ENCODE measurements at places on chromosomes 7 and 10.
A peak's percentile ranks its signal among the peaks of the same experiment; 100 is the strongest.

- DNase-seq = no peak
Observed at GRCh38 chr10:21278491-21279216, 246.8 kb downstream of the SKIDA1 start.

DNA sequence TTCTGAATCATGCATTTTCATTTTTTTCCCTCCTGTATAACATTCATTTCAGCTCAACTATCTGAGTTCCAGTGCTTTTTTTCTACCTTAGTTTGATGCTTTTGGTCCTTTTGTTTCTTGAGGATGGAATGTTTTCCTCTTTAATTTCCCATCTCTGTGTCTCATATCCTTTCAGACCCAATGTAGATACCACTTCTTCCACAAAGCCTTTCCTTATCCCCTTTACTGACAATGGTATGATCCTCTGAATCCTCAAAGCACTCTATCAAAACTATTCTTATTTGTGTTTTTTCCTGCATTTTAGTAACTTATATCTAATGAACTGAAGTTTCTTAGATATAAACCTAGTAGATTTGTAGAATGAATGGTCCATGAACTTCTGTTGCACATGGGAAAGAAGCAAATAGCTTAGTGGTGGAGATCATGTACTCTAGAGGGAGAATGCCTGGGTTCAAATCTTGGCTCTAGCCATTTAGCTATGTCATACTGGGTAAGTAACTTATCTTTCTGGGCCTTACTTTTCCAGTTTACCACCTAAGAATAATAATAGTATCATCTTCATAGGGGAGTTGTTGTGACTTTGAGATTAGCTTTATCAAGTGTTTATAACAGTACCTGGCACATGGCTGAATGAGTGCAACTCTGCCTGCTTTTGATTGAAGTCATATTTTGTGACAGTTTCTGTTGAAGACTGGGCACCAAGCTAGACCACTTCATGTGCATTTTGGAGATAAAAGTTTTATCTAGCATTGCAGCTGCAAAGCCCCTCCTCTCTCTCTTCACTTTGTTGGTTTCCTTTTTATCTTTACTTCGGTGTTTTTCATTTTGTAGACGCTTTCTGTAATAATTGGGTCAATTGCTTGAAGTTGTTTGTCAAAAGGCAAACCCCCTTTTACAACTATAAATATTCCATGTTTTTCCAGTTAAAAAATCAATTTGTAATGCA lies 18.5 kb downstream of the STAM start:
- no peak for DNase-seq

DNA sequence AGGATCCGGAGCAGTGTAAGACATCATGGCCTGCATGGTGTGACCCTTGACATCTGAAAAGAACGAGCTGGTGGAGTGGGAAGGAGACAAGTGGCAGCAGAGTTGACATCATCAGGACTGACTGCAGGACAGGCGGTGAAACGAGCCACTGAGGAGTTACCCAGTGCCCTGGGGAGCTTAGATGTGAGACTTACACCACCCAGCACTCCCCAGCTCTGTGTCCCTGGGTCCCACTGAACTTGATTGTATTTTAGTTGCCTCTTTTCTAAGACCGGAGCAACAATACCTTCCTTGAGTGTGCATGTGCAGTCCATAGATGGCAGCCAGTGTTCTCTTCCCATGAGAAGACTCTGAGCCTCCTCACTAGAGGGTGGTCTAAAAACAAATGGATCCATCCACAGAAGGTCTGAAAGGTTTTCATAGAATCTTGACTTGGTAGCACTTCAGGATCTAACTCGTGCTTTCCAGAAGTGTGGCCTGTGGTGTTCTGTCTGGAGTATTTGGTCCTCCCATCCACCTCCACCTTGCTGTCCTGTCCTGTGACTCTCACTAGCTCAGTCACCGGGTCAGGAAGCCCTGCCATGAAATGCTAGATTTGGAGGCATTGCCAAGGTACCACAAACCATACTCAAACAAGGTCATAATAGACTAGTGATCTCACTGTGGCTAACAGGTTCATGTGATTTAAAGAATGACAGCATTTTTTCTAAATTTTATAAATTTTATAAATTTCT lies 59.0 kb downstream of the IKZF1 start:
- DNase-seq = peak; percentile 50

DNA sequence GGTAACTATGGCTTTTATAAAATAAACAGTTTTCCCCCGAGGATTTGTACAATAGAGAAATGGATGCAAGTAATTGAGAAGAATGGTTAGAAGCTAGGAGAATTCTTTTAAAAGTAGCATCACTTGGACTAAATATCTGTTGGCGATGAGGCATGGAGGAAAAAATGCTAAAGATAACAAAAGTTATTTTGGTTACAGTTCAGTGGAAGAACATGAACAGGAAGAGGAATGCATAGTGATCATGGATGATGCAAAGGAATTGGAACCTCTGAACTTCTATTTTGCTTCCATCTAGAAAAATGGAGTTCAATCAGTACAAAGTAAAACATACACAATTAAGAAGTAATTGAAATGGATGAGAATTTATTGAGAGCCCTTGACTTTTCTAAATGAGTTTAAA lies 32.9 kb downstream of the ENTPD1 start:
- no peak for DNase-seq

DNA sequence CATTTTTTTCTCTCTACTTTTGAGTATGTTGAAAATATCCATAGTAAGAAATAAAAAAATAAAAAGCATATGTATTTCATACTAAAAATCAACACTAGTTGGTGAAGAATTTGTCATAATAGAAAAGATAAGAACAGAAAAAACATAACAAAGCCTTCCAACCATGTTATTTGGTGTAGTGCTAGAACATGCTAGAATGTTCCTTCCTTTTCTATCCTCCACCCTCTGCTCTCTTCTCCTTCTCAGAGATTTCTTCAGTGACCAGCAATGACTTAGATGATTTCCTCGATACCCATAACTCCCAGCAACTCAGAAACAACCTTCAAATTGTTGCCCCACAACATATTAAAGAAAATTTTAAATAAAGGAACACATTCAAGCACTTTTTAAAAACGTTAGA lies 2.6 kb downstream of the ZC3HAV1 start:
- DNase-seq = no peak

- no peak for DNase-seq
Observed at GRCh38 chr7:47179812-47180515, 401.9 kb downstream of the TNS3 start.

DNA sequence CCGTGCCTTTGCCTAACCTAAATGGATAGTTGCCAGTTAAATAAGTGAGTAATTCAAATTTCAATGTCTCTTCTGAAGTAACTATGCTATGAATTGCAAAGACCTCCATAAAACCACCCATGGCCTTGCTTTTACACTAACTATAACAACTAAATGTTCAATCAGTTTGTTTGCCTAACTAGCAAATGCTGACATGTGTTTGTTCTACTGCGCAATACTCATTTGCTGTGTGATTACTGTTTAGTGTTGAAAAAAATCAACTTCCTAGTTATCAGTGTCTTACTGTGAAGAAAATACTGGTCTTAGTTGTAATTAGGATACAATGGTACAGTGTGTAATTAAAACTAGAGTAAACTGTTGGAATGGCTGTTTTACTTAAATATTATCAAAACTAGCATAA lies 47.3 kb upstream of the GATAD1 start:
- no peak for DNase-seq

DNA sequence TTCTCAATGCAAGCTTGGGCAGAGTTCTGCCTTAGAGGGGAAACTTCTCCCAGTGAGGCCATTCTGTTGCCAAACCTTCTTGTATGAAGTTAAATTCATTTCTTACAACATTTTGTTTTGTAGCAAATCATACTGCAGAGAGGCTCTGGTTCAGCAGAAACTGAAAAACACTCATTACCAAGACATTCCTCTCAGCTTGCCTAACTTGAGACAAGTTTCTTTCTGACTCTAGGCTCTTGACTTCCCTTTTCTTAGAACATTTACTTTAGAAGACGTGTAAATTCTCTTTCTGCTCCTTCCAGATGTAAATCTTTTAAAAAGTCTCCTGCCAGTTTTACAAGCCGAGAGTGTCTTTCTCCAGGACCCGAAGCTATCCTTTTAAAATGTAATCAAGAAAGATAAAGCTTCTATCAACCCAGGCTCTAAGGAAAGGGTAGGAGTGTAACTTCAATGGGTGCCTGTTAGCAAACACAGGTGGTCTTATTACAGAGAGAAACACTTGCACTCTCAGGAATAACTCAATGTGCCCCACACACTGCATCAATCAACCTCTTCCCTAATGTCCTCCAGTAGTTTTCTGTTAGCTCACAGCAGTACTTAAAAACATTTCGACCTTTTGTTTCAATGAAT lies 80.5 kb upstream of the TAS2R16 start:
- DNase-seq = no peak

DNA sequence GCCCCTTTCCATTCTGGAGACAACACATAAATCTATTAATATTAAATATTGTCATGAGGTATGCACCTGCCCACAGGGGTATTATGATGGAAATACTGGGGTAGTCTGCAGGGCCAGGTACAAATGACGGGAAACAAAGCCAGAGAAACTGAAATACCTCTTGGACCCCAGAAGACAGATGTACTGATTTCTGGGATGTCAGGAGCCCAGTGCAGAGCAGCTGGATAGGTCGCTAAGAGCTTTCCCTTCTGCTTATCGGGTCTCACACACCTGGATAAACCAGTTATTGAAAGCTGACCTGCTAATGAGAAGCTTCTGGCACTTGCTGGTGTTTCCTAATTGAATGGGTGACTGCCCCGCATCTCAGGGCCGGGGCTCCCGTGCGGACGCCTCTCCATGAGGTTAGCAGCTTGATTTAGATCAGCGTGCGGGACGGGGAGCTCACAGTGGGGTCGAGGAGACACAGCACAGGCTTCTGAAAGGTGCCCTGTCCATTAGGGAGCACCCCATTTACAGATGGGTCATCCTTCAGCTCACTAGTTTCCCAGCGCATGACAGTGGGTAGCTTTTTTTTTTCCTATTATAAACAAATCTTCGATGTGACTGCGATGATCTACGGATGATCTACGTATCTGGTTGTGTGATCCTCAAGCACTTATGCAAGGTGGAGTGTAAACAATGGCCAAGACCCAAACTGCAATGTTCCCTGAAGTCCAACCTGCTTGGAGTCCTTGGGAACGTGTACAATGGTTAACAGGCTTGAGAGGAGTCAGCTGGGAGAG lies 1.5 kb upstream of the INSIG1 start:
- DNase-seq = no peak

GRCh38 chr7:46747869-46748576 lies 827.0 kb upstream of the IGFBP3 start:
- no peak for DNase-seq

GRCh38 chr10:64773357-64773756 lies 1252.2 kb downstream of the REEP3 start:
- DNase-seq = no peak

GRCh38 chr10:59372543-59372942 lies 10.2 kb upstream of the FAM13C start:
- DNase-seq = no peak

- no peak for DNase-seq
Observed at GRCh38 chr7:3888096-3888495, 587.0 kb downstream of the SDK1 start.

DNA sequence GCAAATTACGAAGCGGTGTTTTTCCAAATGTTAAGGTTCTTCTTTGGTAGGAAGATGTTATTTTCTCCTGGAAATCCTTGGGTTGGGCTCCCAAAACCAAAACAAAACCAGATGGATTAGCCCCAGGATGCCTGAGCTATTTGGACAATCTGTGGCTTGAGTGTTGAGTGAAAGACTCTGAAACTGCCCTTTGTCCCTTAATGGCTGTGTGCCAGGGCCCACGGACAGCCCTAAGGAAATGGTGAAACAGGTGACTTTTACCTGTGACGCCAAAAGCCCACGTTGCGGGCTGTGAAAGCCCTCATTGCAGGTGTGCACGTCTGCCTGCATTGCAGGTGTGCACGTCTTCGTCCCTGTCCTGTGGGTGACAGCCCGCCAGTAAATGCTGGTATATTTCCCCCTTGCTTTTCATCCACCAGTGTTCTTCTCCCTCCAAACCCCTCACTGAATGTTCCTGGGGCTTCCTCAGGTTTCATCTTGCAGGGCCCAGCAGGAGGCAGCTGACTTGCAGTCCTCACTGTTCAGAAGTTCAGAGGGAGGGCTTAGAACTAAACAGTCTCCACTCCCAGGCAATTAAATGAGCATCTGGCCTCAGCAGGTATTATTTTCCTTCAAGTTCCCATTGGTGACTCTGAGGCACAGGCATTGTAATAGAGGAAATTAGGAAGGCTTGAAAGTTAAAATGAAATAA lies 10.7 kb downstream of the PFKP start:
- no peak for DNase-seq

GRCh38 chr7:81420526-81421226 lies 349.2 kb downstream of the HGF start:
- DNase-seq = no peak

- DNase-seq = no peak
Observed at GRCh38 chr7:25353196-25353595, 124.9 kb upstream of the NPVF start.

DNA sequence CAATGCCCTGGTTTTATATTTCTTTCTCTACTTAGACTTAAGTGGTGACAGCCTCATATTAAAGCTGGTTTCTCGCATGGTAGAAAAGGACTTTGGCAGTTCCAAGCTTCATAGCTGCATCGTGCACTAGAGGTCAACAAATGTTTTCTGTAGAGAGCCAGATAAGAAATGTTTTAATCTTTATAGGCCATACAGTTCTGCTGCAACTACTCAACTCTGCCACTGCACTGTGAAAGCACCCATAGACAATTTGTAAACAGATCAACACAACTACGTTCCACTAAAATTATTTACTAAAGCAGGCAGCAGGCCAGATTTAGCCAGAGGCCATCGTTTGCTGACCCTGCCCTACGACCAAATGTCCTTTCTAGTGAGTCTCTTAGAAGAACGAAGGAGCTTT lies 36.7 kb downstream of the CSGALNACT2 start:
- DNase-seq = no peak

- no peak for DNase-seq
Observed at GRCh38 chr10:95458871-95459270, 102.3 kb downstream of the SORBS1 start.
